ENCODE measurements at places on chromosomes 1 and 21.
A peak's percentile ranks its signal among the peaks of the same experiment; 100 is the strongest.

DNA sequence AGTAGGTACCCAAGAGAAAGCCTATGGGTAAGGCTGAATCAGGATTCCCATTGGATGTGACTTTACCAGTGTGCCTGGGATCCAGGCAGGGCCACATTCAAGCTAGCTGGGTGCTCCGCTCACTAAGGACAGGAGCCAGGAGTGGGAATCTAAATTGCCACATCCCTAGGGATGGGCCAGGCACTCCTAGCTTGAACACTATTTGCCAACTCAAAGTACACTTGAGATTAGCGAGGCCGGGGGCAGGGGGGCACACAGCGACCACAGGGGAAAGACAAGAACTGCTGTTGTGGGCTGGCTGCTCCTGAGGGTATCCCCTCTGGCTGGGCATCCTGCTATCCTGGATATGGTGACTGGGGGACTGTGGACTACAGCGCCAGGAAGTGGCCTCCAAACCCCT, 4.3 kb downstream of the SLC45A3 start:
- no peak for DNase-seq

- DNase-seq: no peak
These were observed 118.6 kb upstream of the PPP2R5A start for GRCh38 chr1:212166644-212167043.

GRCh38 chr21:29351691-29352090, 53.0 kb downstream of the BACH1 start:
- no peak for DNase-seq

DNA sequence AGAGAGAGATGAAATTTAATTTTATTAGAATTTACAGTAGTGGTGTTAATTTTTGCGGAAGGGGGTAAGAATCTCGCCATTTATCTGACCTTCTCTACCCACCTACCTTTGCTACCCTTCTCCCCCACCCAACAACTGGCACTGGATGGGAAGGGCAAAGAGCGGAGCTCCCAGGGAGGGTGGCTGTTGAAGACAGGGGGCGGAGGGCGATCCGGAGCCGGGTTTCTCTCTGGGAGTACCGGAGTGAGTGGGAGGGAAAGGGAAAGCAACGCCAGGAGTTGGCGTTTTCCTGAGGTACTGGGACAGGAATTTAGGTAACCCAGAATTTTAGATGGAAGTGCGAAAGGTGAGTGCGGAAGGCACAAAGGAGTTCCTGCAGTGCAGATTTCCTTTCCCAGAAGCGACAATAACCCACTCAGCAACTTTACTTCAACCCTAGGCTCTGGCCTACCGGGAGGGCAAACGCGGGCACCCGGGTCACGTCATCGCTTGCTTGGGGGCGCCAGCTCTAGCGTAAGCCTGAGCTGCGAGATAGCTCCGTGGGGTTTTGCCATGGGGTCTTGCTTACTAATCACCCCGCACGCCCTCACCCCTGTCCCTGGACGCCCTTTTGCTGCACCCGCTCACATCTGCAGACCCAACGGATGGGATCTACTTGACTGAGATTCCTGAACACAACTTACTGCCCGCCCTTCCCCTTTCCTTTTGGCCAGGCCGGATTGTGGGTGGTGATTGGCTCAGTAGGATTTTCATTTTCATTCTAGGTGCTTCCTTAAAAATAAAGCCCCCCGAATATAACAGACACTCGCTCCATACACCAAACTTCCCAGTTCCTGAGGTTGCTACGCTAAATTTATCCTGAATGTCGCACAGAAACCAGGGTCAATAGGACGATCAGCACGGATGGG, 413.0 kb upstream of the ESRRG start:
- no peak for DNase-seq

GRCh38 chr1:7220007-7220406, 434.8 kb downstream of the CAMTA1 start:
- DNase-seq: no peak

DNA sequence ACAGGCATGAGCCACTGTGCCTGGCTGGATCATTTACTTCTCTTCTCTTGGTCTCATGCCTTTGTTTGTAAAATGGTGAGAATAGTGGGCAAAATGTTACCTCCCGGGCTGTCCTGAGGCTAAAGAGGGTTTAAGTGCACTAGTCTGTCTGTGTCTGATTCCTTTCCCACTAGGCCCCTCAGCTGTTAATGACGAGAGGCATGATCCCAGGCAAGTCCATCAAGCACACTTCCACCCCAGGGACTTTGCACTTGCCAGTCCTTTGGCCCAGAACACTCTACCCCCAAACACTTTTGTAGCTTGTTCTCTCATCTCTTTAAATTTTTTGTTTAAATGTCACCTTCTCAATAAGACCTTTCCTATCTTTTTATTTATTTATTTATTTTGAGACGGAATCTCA, 13.8 kb upstream of the EPB41 start:
- no peak for DNase-seq

DNA sequence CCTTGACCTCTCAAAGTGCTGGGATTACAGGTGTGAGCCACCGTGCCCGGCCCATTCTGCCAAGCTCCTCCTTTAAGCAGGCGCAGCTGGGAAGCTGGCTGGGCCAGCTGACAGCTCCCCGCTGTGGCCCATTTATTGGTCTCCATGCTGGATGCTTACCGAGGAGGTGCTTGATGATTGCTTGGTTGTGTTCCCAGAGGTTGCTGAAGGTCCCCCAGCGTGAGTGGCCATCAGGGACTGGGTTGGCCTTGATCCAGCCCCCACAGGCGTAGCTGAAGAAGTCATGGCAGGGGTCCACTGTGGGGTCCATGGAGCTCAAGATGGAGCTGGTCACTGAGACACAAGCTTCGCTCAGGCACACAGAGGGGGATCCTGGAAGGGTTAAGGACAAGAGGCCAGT, 17.7 kb downstream of the ECE1 start:
- no peak for DNase-seq

DNA sequence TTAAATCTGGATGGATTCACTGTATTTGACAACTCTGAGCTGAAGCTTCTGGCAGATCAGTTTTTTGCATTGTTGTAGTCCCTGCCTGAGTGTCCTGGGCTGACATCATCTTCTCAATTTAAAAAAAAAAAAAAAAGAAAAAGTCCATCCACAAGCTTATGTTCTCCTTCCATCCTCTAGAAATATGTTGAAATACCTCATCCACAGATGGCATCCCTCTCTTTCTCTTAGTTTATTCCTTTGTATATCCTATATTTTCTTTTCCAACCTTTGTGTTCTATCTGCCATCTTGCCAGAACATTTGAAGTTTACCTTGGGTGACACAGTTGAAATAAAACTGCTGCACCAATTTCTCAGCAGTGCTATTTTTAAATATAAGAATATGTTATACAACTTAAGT, 184.4 kb upstream of the PKN2 start:
- DNase-seq: no peak

DNA sequence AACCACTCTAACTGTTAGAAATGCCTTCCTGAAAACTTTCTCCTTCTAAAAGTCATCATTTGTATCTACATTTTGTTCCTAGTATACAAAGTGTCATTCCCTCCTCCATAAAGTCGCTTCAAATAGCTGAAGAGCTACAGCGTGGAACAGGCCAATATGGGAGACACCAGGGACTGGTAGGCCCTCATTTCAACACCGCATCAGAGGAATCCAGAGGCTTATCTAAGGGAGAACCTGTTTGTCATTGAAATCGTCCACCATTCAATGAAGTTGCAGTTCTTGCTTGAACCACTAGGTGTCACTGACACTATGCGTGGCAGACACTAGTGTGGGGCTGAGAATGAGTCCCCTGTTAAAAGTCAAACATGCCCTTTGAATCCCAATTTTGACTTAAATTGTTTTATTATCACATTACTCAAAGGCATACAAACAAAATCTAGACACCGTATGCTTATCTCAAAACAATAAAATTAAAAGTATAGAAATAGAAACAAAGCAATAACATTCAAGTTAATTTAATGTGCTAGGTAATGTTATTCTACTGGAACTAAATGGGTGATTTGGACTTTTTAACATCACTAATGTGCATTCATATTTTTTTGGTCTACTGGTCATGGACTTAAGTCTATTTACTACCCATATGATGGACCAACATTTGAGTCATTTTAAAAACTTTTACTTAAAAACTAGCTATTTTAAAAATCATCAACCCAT, 182.3 kb downstream of the FCRL5 start:
- DNase-seq: peak; percentile 9

DNA sequence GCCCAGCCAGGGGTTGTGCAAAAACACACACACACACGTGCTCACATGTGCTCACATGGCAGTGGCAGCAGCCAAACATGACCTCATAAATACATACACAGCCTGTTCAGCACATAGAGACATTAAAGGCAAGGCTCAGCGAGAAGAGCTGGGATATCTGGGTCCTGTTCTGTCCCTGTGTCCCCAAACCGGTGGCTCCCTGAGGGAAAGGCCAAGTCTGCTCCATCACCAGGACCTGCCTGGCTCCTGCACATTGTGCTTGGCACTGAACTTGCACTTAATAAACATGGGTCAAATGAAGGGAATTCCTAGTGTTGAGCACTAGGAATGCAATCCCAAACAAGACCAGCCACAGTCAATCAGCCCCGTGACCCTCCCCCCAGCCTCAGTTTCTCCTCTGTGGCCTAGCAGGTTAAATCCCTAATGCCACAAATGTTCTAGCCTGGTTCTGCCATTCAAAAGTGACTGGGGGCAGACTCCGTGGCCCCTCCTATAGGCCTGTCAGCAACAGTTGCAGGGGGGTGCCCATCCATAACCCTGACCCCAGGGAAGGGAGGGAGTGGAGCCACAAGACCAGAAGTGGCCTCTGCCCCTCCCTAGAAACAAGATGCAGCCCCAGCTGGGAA, 160.9 kb upstream of the VAMP3 start:
- DNase-seq: no peak

DNA sequence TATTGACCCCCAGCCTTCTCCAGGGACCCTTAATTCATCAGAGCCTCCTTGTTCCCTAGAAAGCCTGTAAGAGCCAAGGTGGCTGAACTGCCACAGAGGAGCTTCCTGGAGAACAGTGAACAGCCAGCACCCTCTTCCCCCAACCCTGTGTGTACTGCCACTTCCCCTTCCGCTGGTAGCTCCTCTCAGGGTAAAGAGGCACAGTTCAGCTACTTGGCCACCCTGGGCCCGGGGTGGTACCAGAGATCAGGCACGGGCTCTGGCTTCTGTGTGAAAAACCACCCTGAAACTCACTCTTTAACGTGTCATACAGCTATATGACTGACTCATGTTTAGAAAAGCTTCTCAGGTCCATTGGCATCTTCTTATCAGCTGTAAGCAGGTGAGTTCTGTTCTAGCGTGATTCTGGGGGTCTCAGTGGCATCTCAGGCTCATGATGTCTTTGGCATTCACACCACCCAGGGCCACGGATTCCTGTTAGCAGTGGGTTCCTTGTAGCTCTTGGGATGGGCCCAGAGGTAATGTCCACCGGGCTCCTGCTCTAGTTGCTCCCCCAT, 22.4 kb downstream of the ARMH1 start:
- DNase-seq: peak; percentile 19

DNA sequence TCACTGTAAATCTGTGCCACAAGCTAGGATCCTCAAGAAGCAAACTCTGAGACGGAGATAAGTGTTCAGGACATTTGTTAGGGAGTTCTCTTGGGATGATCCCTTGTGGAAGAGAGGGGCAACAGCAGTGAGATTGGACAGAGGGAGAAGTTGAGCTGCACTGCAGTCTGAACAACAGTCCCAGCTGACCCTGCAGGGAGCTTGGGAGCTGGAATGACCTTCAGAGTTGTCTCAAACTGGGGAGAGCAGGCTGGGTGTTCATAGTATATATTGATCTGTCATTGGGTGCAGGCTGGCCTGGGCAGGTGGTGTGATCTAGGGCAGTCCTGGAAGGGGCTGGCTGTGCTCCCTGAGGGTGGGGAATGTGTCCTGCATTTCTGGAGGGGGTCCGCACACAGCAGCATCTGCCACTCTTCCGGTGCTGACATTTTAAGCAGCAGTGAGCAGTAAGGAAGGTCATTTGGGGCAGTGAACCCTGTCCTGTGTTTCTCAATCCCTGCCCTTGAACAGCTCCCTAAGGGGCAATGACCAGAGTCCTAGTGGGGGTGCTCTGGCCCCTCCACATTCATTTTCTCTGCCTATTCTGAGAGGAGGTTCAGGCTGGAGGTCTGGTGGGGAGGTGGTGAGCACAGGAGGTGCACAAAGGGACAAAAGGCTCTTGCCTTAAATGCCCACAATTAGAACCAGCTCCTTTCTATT, 90.2 kb upstream of the PPM1J start:
- no peak for DNase-seq

GRCh38 chr1:154982341-154982740, 803 bp upstream of the FLAD1 start:
- DNase-seq: no peak

GRCh38 chr1:15765495-15766194, 7.0 kb downstream of the FBLIM1 start:
- DNase-seq: no peak

GRCh38 chr1:7478809-7479499, 292.1 kb upstream of the VAMP3 start:
- DNase-seq: no peak

DNA sequence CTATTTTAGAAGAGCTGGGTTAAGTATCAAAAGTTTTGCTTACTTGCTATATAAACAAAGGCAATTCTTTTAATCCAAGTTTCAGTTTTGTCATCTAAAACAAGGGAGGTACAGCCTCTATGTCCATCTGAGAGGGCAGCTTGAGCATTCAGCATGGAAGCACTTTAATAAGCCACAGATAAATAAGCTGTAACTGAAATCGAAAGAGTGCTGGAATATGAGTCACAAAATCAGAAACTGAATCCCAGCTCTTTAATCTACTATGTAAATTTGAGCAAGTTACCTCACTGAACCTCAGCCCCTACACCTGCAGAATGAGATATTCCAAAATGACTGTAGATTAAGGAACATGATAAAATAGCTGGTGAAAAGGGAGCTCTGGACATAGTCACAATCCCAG, 80.0 kb upstream of the HP1BP3 start:
- no peak for DNase-seq

DNA sequence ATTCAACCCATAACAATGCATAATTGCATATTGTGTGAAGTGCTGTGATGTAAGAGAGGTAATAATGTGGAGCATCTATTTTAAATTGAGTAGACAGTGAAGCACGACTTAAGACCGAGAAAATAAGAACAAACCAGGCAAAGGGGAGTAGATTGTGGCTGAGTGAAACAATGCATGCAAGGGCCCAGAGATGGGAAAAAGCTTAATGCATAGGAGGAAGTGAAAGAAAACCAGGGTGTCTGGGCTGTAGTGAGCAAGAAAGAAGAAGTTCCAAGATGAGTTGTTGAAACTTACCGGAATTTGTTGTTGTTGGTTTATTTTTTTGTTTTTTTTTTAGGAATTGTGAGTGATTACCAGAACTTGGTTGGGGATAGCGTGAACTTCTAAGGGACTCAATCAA, 104.7 kb downstream of the SNX7 start:
- DNase-seq: no peak

DNA sequence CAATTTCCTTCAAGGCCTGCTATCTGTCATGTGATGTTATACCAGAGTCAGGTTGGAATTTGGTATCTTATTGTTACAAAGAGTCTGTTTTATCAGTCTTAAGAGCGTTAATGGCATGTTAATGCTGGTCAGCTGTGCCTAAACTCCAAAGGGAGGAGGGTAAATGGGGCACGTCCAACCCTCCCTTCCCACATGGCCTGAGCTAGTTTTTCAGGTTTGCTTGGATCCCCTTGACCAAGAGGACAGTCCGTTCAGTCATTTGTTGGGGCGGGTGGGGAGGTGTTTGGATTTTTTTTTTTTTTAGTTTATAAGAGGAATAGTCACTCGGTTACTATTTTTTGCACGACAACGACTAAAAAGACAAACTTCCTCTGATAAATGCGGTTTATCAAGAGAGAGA, 63.8 kb upstream of the LYST start:
- no peak for DNase-seq
